ENCODE measurements at places on chromosomes 2 and 18. TPM values are rescaled to one million over a fixed set of nuclear protein-coding genes. Genes with fewer than 3 reads are reported as not detected.

DNA sequence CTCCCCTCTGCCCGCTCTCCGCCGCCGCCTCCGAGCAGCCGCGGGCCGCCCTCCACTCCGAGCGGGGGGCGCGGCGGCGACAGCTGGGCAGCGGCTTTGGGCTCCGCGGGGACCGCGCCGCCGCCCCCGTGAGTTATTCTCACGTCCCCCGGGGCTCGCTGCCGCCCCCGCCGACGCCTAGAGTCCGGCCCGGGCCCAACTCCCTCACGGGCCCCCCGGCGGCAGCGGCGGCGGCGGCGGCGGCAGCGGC lies 645 bp downstream of the MIB1 start:
- no peaks in the 10 kb centered on the region for H3K27me3 ChIP-seq
- peak overlapping the region; percentile 99 for H3K4me3 ChIP-seq
- no peak overlapping the region for H3K27ac ChIP-seq
- H3K36me3 ChIP-seq = no peaks in the 10 kb centered on the region
- H3K4me1 ChIP-seq = peaks cover 6% of the 10 kb centered on the region
- DNase-seq = no peak

- H3K4me3 ChIP-seq = no peak overlapping the region
- H3K27ac ChIP-seq = no peak overlapping the region
- no peak for DNase-seq
- H3K27me3 ChIP-seq = no peaks in the 10 kb centered on the region
- H3K4me1 ChIP-seq = no peaks in the 10 kb centered on the region
- no peaks in the 10 kb centered on the region for H3K36me3 ChIP-seq
Measured at GRCh38 chr18:73768043-73768442, 379.6 kb downstream of the FBXO15 start.

DNA sequence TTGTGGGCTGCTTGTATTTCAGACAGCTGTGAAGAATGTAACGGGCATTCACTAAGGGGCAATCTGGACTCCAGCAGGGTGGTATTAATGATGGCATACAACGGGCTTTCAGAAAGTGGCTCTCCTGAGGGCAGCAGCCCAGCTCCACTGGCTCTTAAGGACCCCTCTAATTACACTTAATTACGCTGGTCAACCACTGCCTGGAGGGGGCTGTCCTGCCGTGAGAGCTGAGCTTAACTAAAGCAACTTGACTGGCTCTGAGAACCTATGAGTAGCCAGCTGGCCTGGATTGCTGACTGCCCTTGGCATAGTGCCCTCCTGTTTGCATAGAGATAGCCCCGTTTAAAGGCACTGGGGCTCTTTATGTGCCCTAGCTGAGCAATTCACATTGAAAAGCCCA lies 3.8 kb downstream of the LIPG start:
- no peak overlapping the region for H3K4me3 ChIP-seq
- H3K27me3 ChIP-seq = no peaks in the 10 kb centered on the region
- no peaks in the 10 kb centered on the region for H3K36me3 ChIP-seq
- no peak overlapping the region for H3K27ac ChIP-seq

GRCh38 chr2:184695-185094 lies 79.1 kb downstream of the SH3YL1 start:
- no peak overlapping the region for H3K4me3 ChIP-seq
- H3K27me3 ChIP-seq = no peaks in the 10 kb centered on the region
- DNase-seq = no peak
- H3K4me1 ChIP-seq = no peaks in the 10 kb centered on the region
- H3K36me3 ChIP-seq = no peaks in the 10 kb centered on the region

DNA sequence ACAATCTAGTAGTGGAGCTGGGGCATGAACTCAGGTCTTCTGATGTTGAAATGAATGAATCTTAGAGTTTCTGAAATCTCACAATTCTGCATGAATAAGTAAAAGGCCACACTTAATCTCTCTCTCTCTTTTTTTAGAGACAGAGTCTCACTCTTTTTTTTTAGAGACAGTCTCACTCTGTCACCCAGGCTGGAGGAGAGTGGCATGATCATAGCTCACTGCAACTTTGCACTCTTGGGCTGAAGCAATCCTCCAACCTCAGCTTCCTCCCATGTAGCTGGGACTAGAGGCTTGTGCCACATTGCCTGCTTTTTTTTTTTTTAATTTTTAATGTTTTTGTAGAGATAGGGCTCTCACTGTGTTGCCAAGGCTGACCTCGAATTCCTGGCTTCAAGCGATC lies 68.9 kb upstream of the THOC1 start:
- no peaks in the 10 kb centered on the region for H3K4me1 ChIP-seq
- no peak overlapping the region for H3K27ac ChIP-seq
- H3K27me3 ChIP-seq = no peaks in the 10 kb centered on the region
- no peaks in the 10 kb centered on the region for H3K36me3 ChIP-seq
- no peak overlapping the region for H3K4me3 ChIP-seq
- DNase-seq = no peak

DNA sequence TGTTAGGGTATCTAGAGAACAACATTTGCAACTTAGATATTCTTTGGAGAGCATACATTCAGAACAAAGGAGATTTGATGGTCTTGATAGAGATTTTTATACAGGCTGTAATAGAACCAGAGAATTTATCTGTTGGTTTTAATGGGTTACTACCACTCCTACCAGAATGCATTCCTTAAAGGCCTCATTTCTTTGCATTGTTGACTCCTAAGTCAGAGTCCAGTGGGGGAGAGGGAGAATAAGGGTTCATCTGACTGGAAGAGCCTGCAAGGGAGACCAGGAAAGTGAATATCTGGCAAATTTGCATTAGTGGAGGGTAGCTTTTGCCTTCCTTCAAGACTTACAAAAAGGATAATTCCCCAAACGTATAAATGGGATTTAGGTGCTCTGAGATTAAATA lies 29.7 kb downstream of the AGPS start:
- H3K4me3 ChIP-seq = no peak overlapping the region
- DNase-seq = no peak
- H3K4me1 ChIP-seq = peaks cover 29% of the 10 kb centered on the region
- no peaks in the 10 kb centered on the region for H3K36me3 ChIP-seq
- H3K27ac ChIP-seq = peak overlapping the region; percentile 79
- H3K27me3 ChIP-seq = no peaks in the 10 kb centered on the region

- H3K4me1 ChIP-seq = no peaks in the 10 kb centered on the region
- H3K27me3 ChIP-seq = no peaks in the 10 kb centered on the region
- H3K36me3 ChIP-seq = no peaks in the 10 kb centered on the region
- no peak overlapping the region for H3K4me3 ChIP-seq
- no peak for DNase-seq
- no peak overlapping the region for H3K27ac ChIP-seq
Measured at GRCh38 chr2:143192716-143193115, 63.5 kb downstream of the ARHGAP15 start.

DNA sequence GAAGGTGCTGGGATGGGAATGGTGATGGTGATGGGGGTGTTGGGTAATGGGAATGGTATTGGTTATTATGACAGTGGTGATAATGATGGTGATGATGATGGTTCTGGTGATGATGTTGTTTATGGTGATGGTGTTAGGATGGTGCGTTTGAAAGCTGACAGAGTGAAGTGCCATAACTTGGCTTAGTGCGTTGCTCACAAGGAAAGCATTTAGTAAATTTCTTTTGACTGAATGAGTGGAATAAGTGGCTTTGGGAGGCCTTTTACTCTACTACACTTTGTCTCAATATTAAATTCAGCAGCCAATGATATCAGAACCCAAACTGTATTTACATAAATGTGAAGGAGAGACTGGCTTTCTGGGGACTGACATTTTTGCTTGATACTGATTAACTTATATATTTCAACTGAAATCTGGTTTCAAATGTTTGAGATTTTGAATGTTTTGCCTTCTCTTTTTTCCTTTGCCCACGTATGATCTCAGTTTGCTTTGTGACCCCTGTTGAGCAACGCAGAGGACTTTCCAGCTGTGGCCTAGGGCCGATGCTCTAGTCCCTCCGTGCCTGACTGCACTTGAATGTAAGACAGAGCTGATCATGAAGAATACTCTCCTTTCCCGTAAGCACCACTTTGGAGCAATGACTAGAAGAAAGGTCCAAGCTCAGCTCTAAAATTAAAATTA lies 128.5 kb upstream of the SH3BP4 start:
- no peak overlapping the region for H3K27ac ChIP-seq
- H3K4me3 ChIP-seq = no peak overlapping the region
- H3K4me1 ChIP-seq = peaks cover 11% of the 10 kb centered on the region
- no peaks in the 10 kb centered on the region for H3K36me3 ChIP-seq
- H3K27me3 ChIP-seq = no peaks in the 10 kb centered on the region

GRCh38 chr2:241207151-241207550 lies 18.7 kb downstream of the ANO7 start:
- DNase-seq = no peak
- H3K27ac ChIP-seq = no peak overlapping the region
- no peak overlapping the region for H3K4me3 ChIP-seq
- H3K27me3 ChIP-seq = no peaks in the 10 kb centered on the region

IL1RL1 gene
- total RNA-seq = not detected
